ENCODE measurements at places on chromosomes 16 and 17. TPM values are rescaled to one million over a fixed set of nuclear protein-coding genes. Genes with fewer than 3 reads are reported as not detected.

Gene CDRT15
- total RNA-seq = not detected

Gene KCNH4
- not detected for total RNA-seq

- DNase-seq = no peak
Measured at GRCh38 chr17:78383725-78384471, 5.4 kb downstream of the PGS1 start.

DNA sequence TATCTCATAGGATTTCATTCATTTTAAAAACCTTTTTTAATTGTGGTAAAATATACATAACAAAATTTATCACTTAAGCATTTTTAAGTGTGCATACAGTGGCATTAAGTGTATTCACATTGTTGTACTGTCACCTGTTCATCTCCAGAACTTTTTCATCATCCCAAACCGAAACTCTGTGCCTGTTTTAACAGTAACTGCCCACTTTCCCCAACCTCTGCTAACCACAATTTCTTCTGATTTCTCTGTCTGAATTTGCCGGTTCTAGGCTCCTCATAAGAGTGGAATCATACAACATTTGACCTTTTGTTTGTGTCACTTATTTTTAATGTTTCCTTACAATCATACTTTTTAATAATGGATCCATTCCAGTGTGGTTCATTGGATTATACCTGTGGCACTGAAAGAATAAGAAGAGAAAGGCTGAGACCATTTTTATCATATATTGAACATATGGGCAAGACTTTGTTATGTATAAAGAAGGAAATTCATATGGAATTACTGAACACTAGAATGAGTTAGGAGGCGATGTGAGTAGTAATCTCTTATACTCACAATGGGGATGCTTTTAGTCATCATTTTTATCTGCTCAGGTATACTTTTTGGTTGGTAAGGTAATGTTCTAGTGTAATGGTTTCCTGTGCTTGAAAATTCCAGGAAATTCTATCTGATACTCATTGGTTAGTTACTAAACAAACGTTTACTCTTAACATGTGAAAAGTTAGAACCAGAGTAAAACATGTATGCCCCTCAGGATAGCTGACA, 10.8 kb downstream of the CYLD start:
- DNase-seq = no peak

DNA sequence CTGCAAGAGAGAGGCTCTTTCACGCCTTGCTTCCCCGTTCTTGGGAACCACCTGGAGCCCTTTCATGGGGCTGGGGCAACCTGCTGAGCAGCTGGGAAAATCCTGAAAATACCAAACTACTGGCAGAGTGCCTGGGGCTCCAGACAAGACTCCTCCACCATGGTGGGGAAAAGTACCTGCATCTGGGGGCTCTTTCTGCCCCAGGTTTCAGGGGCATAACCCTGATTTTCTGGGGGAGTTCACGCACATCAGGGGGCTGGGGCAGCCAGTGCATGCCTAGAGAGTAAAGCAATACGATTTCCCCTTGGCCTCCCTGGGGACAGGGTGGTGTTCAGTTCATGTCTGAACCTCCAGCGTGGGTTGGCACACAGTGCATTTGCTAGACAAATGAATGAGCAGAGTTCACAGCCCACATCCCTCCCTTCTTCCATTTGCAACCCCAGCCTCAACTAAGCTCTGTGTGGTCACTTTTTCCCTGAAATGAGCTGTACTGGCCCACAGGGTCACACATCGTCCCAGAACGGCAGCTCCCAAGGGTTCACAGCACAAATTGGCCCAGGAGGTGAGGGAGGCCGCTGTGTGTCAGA, 5.2 kb upstream of the CDC42EP4 start:
- no peak for DNase-seq

DNA sequence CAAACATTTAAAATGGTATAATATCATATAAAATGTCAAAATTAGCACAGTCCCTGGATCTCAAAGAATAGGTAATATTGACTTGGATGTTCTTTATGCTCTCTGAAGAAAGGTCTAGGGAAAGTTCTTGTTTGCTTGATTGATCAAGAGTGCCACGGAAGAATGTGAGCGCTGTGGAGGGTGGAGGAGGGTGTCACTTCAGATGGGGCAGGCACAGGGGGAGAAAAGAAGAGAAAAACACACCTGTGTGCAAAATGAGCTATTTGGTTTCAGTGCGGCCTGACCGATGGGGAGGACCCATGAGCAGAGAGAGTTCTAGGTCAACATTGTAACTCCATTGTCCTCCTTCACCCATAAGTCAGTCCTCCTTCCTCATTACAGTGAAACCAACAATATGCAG, 8.8 kb upstream of the VPS4A start:
- no peak for DNase-seq

GRCh38 chr17:6453279-6454024, 9.2 kb downstream of the PIMREG start:
- no peak for DNase-seq

DNA sequence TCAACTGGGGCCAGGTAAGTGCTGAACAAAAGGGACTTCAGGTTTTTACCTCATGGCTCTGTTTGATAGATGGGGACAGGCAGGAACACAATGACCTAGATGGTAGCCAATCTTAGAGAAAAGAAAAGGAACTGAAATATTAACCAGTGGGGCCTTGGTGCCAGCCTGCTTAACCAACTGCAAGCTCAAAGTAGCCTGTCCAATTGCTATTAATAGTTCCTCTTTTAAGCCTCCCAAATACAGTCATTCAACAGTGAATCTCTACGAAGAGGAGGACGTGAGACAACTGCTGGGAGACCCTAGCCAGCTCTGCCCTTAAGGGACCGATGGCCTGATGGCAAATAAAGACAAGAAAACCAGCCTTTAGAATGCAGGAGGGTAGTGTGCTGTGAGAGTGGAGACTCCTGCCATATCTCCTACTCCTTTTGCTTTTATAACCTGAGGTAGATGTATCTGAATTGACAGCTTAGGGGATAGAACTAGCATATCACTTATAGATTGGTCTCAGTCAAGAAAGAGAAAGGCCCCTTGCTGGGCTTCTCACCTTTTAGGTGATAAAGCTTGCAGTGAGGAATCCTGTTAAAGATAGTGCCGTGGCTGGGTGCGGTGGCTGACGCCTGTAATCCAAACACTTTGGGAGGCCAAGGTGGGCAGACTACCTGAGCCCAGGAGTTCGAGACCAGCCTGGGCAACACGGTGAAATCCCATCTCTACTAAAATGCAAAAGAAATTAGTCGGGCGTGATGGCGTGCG, 28.3 kb downstream of the ARSG start:
- no peak for DNase-seq

GRCh38 chr17:16923904-16924695, 47.8 kb downstream of the TNFRSF13B start:
- DNase-seq = no peak

- DNase-seq = no peak
Measured at GRCh38 chr17:61511480-61512182, 59.4 kb downstream of the TBX4 start.

DNA sequence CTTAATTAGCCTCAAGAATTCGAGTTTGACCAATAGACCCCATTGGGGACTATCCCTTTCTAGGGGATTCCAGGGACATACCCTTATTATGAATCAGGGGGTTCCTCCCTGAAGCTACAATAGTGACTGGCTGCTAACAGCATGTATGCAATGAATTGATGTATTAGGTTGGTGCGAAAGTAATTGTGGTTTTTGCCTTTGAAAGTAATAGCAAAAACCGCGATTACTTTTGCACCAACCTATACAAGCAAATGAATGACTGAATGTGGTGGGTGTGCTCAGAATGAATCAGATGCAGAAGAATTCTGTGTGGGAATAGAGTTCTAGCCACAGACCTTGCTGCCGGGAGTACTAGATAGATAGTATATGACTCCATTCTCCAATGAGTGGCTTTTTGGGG, 76.7 kb downstream of the HLF start:
- DNase-seq = no peak

Gene KRTAP2-1
- total RNA-seq = not detected

- DNase-seq = no peak
Measured at GRCh38 chr16:2082171-2082982, 34.6 kb downstream of the TSC2 start.

Gene KCNH6
- total RNA-seq = 13.2 TPM

GRCh38 chr16:52069866-52070265, 477.1 kb downstream of the TOX3 start:
- no peak for DNase-seq

DNA sequence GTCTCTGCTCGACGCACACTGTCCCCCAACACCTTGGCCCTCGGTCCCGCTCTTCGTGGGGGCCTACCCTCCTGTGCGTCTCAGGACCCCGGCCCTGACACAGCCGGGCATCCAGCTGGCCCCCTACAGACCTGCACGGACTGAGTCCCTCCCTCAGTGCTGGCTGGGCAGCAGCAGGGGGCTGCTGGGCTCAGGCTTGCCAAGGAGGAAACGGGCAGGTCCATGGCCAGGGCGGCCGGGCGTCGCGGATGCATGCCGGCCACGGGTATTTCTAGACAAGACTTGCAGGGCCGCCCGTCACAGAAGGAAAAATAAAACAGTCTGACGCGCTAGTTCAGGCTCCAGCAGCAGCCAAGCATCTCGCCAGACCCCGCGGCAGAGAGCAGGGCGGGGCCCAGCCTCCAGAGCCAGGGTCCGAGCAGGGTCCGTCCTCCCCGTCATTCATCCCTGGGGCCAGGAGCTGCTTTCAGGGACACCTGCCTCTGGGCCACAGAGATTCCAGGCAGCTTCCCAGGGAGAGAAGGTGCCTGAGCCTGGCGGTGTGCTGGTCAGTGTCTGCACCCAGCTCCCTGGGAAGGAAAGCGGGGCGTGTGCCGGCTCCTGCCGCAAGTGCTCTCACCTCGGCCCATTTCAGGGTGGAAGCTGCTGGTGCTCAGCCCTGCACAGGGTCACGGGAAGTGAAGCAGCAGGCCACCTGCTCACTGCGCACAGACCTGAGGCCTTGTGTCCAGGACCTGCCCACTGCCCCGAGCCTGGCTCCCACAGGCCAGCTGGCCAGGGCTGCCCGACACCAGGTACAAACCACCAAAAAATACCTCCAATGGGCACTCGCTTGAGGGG, 7.2 kb upstream of the PVALEF start:
- no peak for DNase-seq

Gene GEMIN4
- total RNA-seq = 43.2 TPM

GRCh38 chr17:29825604-29826003, 104.4 kb downstream of the SSH2 start:
- no peak for DNase-seq

Gene ETV4
- 84.3 TPM for total RNA-seq

DNA sequence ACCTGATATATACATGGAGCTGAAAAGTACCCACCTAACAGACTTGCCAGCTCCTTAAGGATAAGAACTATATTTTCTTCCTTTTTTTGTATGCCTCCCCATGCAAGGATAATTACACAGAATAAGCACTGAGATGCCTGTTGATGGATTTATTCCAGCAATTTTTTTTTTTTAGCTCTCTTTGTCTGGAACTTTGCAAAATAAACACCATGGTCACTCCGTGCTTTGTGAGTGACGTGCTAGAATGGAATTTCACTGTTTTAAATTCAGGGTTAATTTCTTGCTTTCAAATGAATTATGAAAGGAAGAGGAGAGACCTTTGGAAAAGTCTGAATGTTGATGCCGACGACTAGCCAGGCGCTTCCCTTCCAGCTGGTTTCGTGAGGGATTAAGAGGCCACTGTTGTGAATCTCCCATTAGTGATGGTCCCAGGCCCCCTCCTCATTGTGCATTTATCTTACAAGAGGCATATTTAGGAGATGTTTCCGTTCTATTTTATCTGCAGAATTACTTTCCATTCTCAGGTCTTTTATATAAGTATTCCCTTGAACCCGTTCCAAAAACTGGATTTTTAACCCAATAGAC, 529.1 kb downstream of the WWOX start:
- DNase-seq = no peak

DNA sequence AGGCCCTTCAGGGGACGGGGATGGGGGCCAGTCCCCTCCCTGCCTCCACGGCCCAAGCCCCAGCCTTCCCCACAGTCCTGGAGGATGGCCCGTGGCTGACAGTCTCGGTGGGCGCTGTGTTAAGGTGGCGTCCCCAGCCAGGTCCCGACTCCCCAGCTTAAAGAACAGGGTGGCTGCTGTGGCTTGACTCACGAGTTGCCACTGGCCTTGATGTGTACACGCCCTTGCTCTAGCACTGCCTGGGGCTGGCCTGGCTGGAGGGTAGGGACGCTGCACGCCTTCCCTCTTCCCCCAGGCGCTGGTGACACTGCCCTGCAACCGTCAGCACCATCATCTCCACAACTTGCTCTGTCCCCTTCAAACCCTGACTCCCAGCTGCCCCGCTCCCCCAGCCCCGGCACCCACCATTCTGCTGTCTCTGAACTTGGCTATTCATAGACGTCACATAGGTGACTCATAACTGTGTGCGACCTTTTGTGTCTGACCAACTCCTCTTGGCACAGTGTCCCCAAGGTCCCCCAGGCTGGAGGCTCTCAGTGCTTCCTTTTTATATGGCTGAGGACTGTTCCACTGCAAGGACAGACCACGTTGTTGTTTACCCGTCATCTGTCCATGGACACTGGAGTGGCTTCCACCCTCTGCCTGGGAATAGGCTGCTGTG, 6.3 kb downstream of the GNPTG start:
- no peak for DNase-seq

- DNase-seq = no peak
Measured at GRCh38 chr16:71658771-71659170, 32.8 kb downstream of the MARVELD3 start.

DNA sequence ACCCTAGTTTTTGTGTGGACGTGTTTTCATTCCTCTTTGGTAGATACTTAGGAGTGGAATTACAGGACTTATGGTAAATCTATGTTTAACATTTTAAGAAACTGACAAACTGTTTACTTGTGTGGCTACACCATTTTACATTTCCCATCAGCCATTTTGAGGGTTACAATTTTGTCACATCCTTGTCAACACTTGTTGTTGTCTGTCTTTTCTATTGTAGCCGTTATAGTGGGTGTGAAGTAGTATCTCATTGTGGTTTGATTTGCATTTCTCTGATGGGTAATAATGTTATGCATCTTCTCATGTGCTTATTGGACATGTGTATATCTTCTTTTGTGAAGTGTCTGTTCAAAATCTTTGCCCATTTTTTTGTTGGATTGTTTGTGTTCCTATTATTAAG, 4.5 kb downstream of the FTO start:
- DNase-seq = no peak

- peak; percentile 25 for DNase-seq
Measured at GRCh38 chr17:67800495-67800928, 24.8 kb upstream of the BPTF start.

Gene SERPINF2
- 68.6 TPM for total RNA-seq

- no peak for DNase-seq
Measured at GRCh38 chr17:33469911-33470310, 176.8 kb upstream of the ASIC2 start.

Gene TP53TG3B
- total RNA-seq = not detected

GRCh38 chr16:22705799-22706198, 108.2 kb upstream of the HS3ST2 start:
- DNase-seq = no peak

DNA sequence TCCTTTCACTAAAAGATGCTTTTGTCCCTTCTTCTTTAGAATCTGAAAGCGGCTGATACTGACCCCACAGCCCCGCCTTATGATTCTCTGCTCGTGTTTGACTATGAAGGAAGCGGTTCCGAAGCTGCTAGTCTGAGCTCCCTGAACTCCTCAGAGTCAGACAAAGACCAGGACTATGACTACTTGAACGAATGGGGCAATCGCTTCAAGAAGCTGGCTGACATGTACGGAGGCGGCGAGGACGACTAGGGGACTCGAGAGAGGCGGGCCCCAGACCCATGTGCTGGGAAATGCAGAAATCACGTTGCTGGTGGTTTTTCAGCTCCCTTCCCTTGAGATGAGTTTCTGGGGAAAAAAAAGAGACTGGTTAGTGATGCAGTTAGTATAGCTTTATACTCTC, 10.1 kb upstream of the TANGO6 start:
- DNase-seq = no peak

- DNase-seq = no peak
Measured at GRCh38 chr17:31390426-31390747, 1.1 kb upstream of the RAB11FIP4 start.

GRCh38 chr16:11543661-11544393, 42.9 kb downstream of the LITAF start:
- no peak for DNase-seq

Gene ODAD4
- total RNA-seq = 7.1 TPM
